ENCODE measurements at places on chromosomes 1 and 21.

GRCh38 chr1:147785794-147786506 is 25.5 kb upstream of the GJA5 start:
- no peak for DNase-seq

DNA sequence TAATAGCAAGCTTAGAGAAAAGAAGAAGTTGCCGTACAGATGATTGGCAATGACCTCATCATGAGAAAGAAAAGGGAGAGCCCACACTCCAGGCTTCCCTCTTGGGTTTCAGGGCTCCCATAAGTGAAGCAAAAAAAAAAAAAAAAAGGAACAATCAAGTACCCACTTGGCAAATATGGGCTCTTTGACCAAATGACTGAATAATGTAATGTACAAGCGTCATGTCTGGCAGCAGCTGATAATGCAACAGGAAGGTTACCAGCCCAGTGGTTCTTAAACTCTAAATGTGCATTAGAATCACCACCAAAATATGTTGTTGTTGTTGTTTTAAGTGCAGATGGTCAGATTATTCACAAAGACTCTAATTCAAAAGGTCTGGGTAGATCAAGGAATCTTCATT is 13.5 kb downstream of the TNFSF4 start:
- DNase-seq: no peak

DNA sequence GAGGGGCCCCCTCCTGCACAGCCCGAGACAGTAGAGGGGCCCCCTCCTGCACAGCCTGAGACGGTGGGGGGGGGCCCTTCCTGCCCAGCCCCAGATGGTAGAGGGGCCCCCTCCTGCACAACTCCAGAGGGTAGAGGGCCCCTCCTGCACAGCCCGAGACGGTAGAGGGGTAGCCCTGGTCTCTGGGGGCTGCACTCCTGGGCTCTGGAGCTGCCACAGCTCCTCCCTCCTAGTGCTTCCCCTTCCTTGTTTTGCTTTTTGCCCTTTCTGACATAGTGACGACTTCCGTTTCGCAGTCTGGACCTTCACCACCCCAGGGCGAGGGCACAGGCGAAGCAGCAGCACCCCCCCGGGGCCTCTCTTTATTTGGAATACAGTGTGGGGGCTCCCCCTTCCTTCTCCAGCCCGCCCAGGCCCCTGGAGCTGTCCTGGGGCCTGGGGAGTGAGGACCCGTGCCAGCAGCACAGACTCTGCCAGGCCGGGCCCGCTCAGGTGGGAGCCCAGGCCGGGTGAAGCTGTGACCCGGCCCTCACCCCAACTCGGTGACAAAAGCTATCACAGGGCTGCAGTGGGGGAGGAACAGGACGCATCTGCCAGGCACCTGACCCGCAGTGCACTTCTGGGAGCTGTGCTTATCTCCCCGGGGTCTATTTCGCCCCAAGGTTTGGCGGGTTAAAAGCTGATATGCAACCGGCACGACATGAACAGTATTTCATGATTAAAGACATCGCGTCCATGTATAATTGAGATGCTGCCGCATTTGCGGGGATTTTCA is 1.1 kb upstream of the PRXL2B start:
- peak; percentile 77 for DNase-seq

- no peak for DNase-seq
Measured at GRCh38 chr1:241442686-241443085, 76.9 kb downstream of the FH start.

DNA sequence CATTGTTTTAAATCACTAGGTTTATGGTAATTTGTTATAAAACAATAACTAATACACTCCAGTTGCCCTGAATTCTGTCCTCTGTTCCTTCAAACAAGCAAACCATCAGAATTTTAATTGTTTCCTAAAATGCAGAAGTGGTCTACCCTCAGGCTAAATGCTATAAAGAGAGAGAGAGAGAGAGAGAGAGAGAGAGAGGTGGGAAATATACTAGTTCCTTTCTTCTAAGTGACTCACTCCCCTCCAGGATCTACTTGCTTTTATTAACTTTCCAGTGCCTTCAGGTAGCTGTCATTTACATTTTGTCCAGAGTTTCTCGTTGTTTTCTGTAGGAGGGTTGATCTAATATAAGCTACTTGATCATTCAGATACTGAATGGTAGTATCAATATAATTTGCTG is 26.4 kb downstream of the LRRC53 start:
- DNase-seq: no peak
